ENCODE measurements at places on chromosomes 2 and 18.

- DNase-seq, result no peak
These were observed 615.5 kb upstream of the SETBP1 start for GRCh38 chr18:44065206-44065605.

- DNase-seq, result no peak
These were observed 145.4 kb downstream of the ALK start for GRCh38 chr2:29775937-29776336.

DNA sequence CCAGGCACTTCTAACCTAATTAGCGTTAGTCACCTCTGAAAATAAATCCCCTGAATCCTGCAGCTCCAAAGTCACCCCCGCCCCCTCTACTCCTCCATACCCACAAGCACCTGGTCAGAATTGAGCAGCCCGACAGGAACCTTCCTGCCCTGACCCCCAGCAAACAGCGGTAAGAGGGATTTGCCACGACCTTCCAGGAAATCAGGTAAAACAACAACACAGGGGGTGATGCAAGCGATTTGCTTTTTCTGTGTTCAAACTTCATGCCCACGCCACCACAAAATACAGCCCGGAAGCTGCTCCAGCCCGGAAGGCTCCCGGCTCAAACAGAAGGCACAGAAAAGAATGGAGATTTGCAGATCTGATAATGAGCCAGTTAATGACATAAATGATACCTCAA is 367.1 kb downstream of the GPD2 start:
- peak; percentile 28 for DNase-seq

DNA sequence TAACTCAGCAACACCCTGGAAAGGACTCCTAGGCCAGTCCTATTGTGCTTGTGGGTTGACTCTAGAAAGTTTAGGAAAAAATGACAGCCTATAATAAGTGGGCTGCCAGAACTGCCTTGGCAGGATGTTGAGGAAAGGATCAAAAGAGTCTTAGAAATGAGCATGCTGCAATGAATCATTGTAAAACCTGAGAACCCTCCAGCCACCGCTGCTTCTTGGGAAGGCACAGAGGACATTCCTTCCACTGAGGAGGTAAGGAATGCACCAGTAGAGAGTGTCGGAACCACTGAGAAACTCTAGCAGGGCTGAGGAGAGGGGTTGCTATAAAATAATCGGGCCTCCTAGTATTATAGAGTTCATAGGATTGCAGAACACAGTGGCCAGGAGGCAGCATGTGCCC is 146.7 kb upstream of the SMIM21 start:
- DNase-seq, result no peak
